Thymus (tissue), 14 donors: ENCODE measurements at places on chromosomes 4 and X. TPM values are rescaled to one million over a fixed set of nuclear protein-coding genes. Genes with fewer than 3 reads are reported as not detected.

The GPRASP2 gene
- 9.6 TPM for total RNA-seq

The MAGEB1 gene
- 0.05 TPM for total RNA-seq

The CACNA1F gene
- 0.61 TPM for total RNA-seq

The ODAPH gene
- not detected for total RNA-seq

The DAPP1 gene
- total RNA-seq, result 24.4 TPM

The PDZD4 gene
- total RNA-seq, result 0.61 TPM

The SSX2B gene
- total RNA-seq, result not detected

The PABPC1L2B gene
- not detected for total RNA-seq

The RTL9 gene
- total RNA-seq, result 0.09 TPM

The TEX11 gene
- total RNA-seq, result 0.14 TPM

The TNIP3 gene
- total RNA-seq, result 3.5 TPM

The ARHGAP6 gene
- total RNA-seq, result 0.71 TPM

The VEGFD gene
- 0.05 TPM for total RNA-seq

The NDST4 gene
- 0.14 TPM for total RNA-seq

The GPR34 gene
- 11.9 TPM for total RNA-seq

The PAPSS1 gene
- 39.0 TPM for total RNA-seq

The SMIM31 gene
- not detected for total RNA-seq

The MAGEB10 gene
- total RNA-seq, result not detected

The CNGA1 gene
- total RNA-seq, result 0.14 TPM

The CSAG1 gene
- total RNA-seq, result 0.24 TPM

The GDPD2 gene
- total RNA-seq, result 0.05 TPM

The PABPC4L gene
- total RNA-seq, result 3.1 TPM

The DDIT4L gene
- total RNA-seq, result 1.5 TPM

The ZNF141 gene
- 33.0 TPM for total RNA-seq

The MTMR8 gene
- 2.1 TPM for total RNA-seq

The GAB1 gene
- total RNA-seq, result 6.9 TPM
